ENCODE measurements at places on chromosomes 1 and 21. TPM values are rescaled to one million over a fixed set of nuclear protein-coding genes. Genes with fewer than 3 reads are reported as not detected.

LRP8 gene
- 19.9 TPM for polyA plus RNA-seq

EPS15 gene
- 17.0 TPM for polyA plus RNA-seq

FCER1A gene
- not detected for polyA plus RNA-seq

RNF186 gene
- polyA plus RNA-seq: not detected

SESN2 gene
- 15.4 TPM for polyA plus RNA-seq

RBP7 gene
- 1.3 TPM for polyA plus RNA-seq

FYB2 gene
- polyA plus RNA-seq: not detected

C1QB gene
- polyA plus RNA-seq: not detected

PKLR gene
- 0.03 TPM for polyA plus RNA-seq

SLC22A15 gene
- 0.41 TPM for polyA plus RNA-seq

WNT9A gene
- polyA plus RNA-seq: 0.36 TPM

PTGS2 gene
- 5.9 TPM for polyA plus RNA-seq

OSCP1 gene
- 15.2 TPM for polyA plus RNA-seq

CMPK1 gene
- polyA plus RNA-seq: 17.5 TPM

MROH7 gene
- 0.51 TPM for polyA plus RNA-seq

PROX1 gene
- polyA plus RNA-seq: 0.45 TPM

TMEM200B gene
- 1.5 TPM for polyA plus RNA-seq

CELA3A gene
- polyA plus RNA-seq: not detected

RBM34 gene
- 39.9 TPM for polyA plus RNA-seq

TRAPPC10 gene
- 18.9 TPM for polyA plus RNA-seq

SLAMF9 gene
- 0.19 TPM for polyA plus RNA-seq

SLAMF8 gene
- polyA plus RNA-seq: not detected

TCHH gene
- not detected for polyA plus RNA-seq

UTS2 gene
- 0.13 TPM for polyA plus RNA-seq

MRAP gene
- not detected for polyA plus RNA-seq

DLGAP3 gene
- polyA plus RNA-seq: 0.15 TPM

VANGL2 gene
- polyA plus RNA-seq: 17.5 TPM

PIGR gene
- not detected for polyA plus RNA-seq

MAP10 gene
- 0.45 TPM for polyA plus RNA-seq

QSOX1 gene
- polyA plus RNA-seq: 359 TPM

ADAMTS5 gene
- polyA plus RNA-seq: 0.90 TPM

CFHR2 gene
- polyA plus RNA-seq: not detected

PCSK9 gene
- polyA plus RNA-seq: 0.03 TPM

PTPN7 gene
- polyA plus RNA-seq: not detected

RTCA gene
- 17.3 TPM for polyA plus RNA-seq

OR2G6 gene
- not detected for polyA plus RNA-seq

FHAD1 gene
- 0.55 TPM for polyA plus RNA-seq

MUTYH gene
- polyA plus RNA-seq: 21.9 TPM

TINAGL1 gene
- polyA plus RNA-seq: not detected

UMODL1 gene
- polyA plus RNA-seq: not detected

YARS1 gene
- 46.3 TPM for polyA plus RNA-seq

CSF3R gene
- polyA plus RNA-seq: not detected

TCEANC2 gene
- polyA plus RNA-seq: 4.7 TPM

ADARB1 gene
- 7.8 TPM for polyA plus RNA-seq

CASQ2 gene
- not detected for polyA plus RNA-seq

BMP8A gene
- polyA plus RNA-seq: 0.16 TPM

LENEP gene
- 0.26 TPM for polyA plus RNA-seq

LRRN2 gene
- polyA plus RNA-seq: not detected

VCAM1 gene
- polyA plus RNA-seq: 7.2 TPM

HUNK gene
- polyA plus RNA-seq: 0.28 TPM

CLCNKB gene
- polyA plus RNA-seq: 0.41 TPM

MYOG gene
- not detected for polyA plus RNA-seq

ARV1 gene
- polyA plus RNA-seq: 34.7 TPM

DNM3 gene
- polyA plus RNA-seq: 0.43 TPM

DRAXIN gene
- polyA plus RNA-seq: 0.57 TPM

GBP6 gene
- not detected for polyA plus RNA-seq
